ENCODE measurements at places on chromosomes 5 and 9.
A peak's percentile ranks its signal among the peaks of the same experiment; 100 is the strongest.

- DNase-seq, result no peak
These were observed 27.5 kb downstream of the DMRT2 start for GRCh38 chr9:1077616-1078015.

DNA sequence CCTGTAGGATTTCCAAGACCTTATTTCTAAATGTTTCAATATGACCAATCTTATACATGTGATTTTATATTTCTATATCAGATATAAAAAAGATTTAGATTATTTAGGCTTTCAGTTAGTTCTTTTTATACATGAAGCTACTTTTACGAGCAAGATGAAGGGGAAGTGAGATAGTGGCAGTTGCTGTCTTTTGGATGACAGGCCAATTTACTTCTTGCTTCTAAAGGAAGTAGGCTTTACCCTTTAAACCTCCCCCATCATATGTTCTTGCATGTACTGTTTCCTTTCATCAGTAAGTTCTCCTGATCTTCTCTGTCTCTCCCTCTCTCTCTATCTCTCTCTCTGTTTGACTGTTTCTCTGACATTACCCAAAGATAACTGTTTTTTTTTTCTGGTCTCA is 4.0 kb upstream of the TYRP1 start:
- no peak for DNase-seq

GRCh38 chr5:120532835-120533234 is 68.7 kb downstream of the PRR16 start:
- no peak for DNase-seq

DNA sequence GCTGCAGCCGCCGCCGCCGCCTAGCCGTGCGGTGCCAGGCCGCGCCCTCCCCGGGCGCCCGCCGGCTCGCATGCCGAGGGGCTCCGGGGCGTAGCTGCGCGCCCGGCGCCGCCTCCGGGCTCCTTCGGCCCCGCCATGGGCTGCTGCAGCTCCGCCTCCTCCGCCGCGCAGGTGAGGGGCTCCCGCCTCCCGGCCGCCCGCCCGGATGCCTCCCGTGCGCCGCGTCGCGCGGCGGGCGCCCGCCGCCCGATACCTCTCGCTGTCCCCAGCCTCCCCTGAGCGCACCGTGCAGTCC is 230 bp downstream of the SLC44A1 start:
- no peak for DNase-seq

DNA sequence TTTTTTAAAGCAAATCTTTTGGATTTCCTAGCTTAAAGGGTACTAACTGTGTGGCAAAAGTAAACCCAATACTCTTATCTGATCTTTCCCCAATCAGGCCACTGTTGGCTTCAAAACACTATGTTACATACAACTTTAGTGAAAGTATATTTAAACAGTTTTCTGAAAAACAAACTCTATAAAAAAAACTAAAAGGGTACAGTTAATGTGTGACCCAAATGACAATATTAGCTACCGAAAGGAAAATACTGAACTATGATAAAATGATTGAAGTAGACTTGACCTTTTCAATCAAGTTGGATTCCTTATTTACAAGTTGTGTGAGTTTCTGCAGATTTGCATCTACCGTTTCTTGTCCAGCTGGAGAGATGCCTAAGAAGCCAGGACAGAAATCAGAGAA is 5.8 kb downstream of the MTX3 start:
- no peak for DNase-seq

GRCh38 chr9:4238522-4238921 is 61.3 kb downstream of the GLIS3 start:
- DNase-seq, result no peak

GRCh38 chr5:79567926-79568549 is 44.2 kb upstream of the TENT2 start:
- DNase-seq, result no peak

- no peak for DNase-seq
These were observed 2071.4 kb downstream of the MAT2B start for GRCh38 chr5:165576678-165577275.

DNA sequence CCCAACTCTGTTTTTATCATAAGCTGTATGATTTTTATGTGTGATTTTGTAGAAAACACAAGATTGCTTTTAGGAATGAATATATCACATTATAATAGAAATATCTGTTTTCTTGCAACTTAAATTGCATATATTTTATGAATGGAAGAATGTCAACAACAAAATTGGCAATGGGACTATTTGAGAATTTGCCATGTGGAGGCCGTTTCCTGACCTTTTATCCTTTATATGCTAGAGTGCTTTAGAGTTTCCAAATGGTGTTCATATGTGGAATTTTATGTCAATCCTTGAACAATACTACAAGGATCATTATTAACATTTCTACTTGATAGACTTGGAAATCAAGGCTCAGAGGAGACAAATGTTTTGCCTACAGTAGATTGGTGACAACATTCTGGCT is 34.2 kb downstream of the ITGA1 start:
- no peak for DNase-seq

- DNase-seq, result no peak
These were observed 101.3 kb downstream of the WDR41 start for GRCh38 chr5:77390795-77391194.

- DNase-seq, result no peak
These were observed 31.7 kb downstream of the GLT6D1 start for GRCh38 chr9:135607401-135608293.

GRCh38 chr5:123107343-123108244 is 18.6 kb downstream of the PRDM6 start:
- no peak for DNase-seq

DNA sequence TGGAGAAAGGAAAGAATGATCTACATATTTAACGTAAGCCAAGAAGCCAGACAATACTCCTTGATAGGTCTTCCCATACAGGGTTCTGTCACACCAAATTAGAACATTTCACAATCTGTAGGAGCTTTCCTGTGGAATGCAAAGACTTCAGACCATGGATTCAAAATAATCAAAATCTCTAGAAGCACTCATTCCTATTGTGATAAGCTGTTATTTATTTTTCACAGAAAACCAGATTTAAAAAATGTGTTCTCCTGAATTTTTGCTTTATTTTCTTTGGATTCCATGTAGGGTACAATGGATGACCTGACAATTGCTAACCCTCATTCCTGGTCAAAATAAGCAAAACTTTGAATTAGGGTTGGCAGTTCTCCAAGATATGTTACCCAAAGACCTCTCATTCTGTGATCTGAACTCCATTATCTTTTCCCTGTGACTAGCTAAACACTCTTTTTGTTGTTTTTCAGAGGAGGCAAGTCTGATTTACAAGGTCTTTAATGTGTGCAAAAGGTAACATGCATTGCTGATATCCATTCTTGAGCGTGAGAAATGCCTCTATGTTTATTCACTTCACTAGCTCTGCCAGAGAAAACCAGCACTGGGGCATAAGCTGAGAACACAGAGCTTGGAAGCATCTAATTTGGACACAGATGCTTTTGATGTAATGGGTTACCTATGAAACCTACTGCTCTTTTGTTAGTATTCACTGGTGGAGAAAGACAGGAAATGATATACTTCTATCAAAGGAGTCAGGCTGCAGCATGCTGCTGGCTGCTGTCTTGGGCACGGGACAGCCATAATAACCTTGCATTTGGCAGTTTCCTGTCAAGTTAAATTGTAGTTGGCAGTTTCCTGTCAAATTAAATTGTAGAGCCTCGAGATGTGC is 31.4 kb downstream of the ACTBL2 start:
- no peak for DNase-seq

GRCh38 chr5:87300744-87301143 is 33.1 kb downstream of the RASA1 start:
- DNase-seq, result peak; percentile 58

DNA sequence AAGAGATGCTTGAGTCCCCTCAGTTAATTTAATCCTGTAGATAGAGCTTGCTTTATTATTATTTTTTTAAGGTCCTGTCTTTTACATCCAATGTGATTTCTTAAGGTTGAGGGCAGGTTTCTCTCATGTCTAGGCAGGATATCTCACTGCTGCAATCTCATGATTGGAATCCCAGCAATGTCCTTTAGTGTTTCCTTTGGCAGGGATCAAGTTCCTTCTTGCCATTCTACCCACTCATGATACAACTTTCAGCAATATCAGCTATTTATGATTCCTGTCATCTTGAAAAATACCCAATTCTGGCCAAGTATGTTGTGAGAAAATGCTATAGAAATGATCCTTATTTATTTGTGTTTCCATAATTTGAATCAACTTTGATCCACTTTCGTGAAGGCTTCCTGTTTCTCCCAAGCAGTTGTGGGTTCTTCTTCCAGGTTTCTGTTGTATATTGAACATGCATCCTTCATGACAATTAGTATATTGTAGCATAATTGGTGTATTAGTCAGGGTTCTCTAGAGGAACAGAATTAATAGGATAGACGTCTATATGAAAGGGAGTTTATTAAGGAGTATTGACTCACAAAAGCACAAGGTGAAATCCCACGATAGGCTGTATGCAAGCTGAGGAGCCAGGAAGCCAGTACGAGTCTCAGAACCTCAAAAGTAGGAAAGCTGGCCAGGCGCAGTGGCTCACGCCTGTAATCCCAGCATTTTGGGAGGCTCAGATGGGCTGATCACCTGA is 18.4 kb upstream of the VPS13A start:
- DNase-seq, result peak; percentile 77

DNA sequence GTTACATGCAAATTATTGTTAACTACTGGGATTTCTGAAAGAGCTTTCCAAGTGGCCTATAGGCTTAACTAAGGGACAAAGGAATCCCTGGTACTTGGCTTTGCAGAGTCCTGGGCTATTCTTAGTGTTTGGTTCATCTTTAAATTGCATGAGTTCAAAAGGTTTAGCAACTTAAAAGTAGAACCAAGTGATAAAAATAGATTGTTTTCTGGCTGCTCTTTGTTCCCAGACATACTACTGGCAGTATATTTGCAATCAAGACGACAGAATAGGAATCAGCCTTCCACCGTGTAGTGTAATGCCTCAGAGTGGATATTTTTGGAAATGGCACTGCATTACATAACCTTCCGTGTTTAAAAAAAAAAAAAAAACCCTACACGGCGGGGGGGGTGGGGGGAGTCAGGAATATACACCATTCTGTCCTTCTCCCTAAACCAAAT is 1.0 kb downstream of the NREP start:
- DNase-seq, result no peak

- peak; percentile 56 for DNase-seq
These were observed 33.3 kb upstream of the ABCA1 start for GRCh38 chr9:104961238-104961637.

GRCh38 chr9:133282464-133283238 is 7.7 kb upstream of the ABO start:
- DNase-seq, result no peak

- DNase-seq, result no peak
These were observed 81.6 kb upstream of the PHYKPL start for GRCh38 chr5:178314061-178314660.

DNA sequence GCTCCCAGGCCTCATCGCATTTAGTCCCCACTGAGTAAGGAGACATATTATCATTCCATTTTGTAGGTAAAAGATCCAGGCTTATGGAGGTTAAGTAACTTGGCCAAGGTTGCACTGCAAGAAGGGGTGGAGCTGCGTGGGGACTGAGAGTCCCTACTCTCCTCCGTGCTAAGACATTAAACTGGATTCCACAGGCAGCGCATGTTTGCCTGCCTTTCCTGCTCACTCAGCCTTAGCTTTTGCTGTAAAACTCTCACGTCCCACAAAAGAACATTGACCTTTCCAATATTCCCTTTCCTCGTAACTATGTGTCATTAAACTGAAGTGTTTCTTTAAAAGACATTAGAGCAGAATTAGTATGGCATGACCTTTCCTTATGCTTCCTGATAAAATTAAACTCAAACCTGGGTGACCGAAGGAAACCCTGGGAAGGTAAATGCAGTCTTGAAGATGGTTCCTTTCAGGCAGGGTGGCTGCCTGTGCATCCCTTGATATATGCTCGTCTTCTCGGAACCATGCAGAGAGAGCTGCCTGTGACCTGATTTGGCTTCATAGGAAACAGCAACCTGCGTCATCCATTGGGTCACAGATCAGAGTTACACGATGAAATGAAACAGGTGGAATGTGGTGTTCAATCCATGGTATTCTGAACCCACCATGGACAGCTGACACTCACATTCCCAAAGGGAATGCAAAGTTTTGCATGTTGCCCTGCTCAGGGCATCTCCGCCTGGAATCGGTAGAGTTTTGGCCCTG is 85.9 kb downstream of the TMEM252 start:
- no peak for DNase-seq

DNA sequence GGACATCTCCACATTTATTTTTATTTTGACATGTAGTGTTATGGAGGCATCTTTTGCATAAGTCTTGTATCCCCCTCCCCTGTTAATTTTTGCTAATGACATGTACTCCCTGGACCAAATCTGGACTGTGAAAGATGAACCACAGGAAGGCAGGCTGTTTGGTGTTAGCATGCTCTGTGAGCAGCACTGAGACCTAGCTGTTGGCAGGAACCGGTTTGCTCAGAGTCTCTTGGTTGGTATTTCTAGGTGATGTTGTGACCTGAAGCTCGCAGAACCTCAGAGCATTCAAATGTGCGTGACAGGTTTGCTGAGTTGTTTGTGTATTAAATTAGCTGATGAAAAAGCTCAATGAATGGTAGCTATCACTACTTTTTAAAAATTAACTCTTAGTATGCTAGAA is 53.6 kb upstream of the PHF2 start:
- DNase-seq, result no peak

DNA sequence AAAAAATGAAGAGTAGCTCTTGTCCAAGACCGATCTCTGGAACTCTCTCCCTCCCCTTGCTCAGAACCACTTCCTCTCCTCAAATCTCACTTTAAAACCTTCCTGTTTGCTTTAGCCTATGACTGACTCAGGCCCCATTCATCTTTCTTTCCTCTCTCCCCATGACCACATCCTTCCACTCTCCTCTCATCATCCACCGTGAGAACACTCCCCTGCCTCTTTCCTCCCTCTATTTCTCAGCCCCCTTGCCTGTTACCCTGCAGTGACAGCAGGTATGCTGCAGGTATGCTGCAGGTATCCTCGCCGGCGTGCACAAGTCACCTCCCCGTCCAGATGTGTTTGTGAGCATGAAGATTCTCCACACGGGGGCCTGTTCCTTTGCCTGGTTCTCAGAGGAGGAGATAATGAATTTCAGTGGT is 505.3 kb downstream of the CCDC171 start:
- DNase-seq, result peak; percentile 15

DNA sequence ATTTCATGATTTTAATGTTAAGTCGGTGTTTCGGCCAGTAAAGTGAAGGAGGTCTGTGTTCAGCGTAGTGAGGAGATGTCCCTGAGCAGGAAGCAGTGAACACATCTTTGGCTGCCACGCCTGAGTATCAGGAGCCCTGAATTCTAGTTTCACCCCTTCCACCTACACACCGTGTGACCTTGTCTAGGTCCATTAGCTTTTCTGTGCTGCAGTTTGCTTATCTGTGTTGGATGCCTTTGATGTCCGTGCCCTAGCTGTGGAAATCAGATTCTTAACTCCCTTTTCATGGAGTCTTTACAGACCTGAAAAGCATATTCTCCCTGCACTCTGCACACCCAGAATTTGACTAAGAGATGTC is 601 bp downstream of the FBXO38 start:
- no peak for DNase-seq
